Fibroblast of skin of scalp (primary cell): ENCODE measurements at places on chromosomes 1 and 21.
A peak's percentile ranks its signal among the peaks of the same experiment; 100 is the strongest.

DNA sequence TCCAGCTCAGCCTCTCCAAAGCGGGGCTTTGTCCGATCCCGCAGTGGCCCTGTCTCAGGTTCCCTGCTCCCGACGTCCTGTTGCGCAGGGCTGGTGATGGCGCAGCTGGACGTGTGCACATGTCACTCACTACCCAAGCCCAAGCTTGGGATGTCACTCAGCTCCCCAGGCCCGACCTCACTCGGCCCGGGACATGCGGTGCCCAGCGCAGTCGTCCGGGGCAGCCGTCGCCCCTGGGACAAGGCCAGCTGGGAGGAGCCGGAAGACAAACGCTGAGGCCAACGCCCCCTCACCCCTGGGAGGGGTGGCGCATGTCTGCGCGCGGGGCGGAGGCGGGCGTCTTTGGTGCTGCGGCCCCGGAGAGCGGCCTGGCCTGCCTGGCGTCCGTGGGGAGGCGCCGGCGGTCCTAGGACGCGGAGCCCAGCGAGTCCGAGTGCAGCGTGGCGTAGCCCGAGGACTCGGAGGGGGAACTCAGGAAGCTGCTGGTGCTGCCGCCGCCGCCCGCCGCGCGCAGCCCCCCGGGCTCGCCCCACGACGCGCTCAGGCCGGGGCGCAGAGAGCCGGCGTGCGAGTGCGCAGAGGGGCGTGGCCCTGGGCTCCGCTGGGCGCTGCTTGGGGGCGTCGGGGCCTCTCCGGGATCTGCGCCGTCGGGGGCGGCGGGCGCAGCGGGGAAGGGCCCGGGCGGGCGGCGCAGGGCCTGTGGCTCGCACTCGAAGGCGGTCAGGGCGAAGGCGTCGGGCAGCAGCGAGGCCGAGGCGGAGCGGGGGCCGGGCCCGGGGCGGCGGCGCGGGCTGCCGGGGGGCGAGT, 5.2 kb downstream of the HES3 start:
- peak; percentile 20 for DNase-seq

GRCh38 chr21:37509802-37510393, 143.3 kb downstream of the DYRK1A start:
- peak; percentile 58 for DNase-seq

DNA sequence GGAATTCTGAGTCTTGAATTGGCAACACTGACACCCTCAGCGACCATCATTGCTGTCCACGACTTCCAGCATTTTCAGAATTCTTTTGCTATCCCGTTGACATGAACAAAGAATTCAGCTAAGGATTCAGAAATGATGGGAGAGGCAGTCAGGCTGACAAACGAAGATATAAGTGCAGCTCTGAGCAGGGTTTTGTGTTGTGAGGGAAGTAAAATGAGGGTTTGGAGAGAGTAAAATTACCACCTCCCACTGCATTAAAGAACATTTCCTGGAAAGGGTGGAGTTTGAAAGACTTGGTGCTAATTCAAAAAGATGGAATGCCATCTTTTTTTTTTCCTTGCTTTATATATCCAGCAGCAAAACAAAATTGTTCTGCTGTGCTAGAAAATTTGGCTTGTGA, 4.9 kb upstream of the ELK4 start:
- peak; percentile 30 for DNase-seq

DNA sequence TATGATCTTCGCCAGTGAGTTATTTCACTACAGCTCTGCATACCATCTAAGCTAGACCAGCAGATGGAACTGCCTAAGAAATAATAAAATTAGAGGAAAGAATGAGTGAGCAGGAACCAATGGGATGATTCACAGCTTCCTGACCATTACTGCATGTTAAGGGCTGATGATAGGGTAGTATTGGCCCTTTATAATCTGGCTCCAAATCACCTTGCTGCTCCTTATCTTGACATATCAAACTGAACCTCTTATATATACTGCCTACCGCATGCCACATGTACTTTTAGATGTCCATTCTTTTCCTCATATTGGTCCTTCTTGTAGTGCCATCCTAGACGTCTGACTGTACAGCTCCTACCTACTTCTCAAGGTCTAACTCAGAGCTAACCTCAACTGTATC, 524.4 kb downstream of the DPYD start:
- no peak for DNase-seq

GRCh38 chr1:181603735-181604410, 120.6 kb downstream of the CACNA1E start:
- no peak for DNase-seq

DNA sequence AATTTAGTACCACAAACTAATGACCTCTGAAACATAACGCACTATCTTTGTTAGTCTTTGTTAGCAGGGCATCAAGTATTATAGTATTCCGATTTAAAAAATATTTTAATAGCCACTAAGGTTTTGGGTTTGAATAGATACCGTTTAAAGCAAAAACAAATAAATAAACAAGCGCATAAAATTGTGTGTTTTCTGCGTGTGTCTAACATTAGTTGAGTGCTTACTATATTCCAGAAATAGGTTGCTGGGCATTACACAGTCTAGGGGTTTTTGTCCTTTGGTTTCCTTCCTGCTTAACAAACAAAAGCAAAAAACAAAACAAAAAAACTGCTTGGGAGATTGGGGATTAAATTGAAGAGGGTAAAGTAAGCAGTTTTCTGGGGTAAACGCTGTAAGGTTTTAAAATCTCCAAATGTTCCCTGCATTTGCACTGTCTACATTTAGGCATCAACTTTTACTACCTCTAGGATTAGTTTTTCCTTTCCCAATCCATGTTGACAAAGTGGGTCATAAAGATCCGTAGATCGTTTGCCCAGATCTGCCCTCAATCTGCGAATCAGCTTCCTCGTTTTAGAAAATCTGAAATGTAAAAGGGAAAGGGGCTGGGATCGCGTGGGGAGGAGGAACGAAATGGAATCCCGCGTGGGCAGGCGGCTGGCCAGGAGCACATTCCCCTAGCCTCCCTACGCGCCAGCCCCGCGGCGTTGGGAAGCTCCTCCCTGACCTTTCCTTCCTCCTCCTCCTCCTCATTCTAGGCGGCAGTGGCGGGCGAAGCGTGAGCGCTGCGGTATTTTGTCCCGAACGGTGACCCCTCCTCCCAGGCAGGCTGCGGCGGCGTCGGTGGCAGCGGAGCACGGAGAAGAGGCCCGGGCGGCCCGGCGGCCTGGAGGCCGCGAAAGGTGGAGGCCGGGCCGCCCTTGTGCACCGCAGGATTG, at the start of gene KCTD3:
TSS of gene KCTD3 (plus strand) at position 749 of the 935 bp plus-strand sequence. CDS start 382 bp downstream, outside the sequence.
- DNase-seq = peak; percentile 82

DNA sequence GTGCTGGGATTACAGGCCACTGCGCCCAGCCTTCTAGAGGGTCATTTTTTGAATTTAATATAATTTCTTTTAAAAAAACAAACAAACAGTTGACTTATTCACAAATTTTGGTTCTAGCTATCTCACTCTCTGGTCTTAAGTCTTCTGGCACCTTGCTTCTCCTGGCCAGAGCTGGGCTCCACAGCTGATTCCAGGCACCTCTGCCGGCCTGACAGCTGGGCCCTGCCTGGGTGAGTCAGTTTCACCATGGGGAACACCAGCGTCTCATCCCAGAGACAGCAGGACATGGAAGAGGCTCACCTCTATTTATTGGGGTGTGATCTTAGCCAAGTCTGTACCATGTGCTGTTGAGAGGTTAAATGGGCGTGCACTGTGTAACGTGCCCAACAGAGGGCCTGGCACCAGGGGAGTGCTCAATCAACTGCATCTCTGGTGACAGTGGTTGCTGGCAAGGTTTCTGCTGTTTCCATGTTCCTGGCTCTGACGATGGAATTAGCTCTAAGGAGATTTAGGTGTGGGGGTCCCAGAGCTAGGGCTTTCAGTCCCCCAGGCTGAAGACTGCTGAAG, 956 bp downstream of the CPLANE2 start:
- no peak for DNase-seq

DNA sequence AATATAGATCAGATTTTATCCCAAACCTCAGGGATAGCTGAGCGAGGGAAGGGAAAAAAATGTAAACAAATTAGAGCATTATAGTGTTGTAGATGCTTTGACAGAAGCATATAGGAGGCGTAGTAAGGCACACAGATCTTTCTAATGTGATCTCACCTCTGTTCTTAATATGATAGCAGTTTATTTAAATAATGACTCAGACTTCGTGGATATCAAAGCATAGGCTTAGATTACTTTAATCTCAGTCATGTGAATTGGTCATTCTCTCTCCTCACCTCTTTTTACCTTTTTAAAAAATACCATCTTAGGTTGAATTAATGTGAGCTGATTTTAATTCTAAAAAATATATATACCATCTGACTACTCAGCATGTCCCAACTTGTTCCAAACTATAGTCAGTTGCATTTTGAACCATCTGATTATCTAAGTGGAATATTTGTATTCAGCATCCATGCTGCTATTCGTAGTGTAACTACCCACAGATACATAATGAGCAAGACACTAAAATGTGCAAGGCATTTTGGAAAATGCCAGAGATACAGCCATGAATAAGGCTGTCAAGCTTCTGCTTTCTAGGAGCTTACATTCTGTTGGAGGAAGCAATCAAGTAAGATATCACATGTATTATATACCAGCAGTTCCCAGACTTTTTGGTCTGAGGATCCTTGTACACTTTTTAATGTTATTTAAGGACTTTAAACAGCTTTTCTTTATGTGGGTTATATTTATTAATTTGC, 76.7 kb downstream of the OSBPL9 start:
- peak; percentile 54 for DNase-seq

DNA sequence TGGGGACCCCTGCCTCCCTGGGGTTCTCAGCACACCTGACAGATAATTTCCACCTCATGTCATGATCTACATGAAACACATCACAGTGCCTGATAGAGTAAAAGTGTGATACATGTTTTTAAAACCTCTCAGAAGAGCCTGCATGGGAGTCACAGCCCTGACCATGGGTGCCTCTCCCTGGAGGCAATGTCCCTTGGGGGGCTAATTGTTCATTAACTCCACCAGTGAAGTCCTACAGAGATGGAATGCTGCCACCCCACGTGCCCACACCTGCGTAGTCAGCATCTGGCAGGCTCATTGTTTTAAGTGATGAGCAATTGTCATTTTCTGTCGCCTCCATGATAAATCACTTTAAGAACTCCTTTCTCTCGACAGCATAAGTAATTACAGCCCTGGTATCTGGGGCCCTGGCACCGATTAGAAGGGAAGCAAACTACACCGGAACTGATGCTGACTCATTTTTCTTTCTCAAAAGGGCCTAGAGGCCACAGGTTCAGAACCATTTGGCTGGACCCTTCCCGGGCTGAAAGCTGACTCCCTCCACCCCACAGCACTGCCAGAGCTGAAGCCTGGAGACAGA, 109.6 kb upstream of the GJB5 start:
- DNase-seq = no peak

DNA sequence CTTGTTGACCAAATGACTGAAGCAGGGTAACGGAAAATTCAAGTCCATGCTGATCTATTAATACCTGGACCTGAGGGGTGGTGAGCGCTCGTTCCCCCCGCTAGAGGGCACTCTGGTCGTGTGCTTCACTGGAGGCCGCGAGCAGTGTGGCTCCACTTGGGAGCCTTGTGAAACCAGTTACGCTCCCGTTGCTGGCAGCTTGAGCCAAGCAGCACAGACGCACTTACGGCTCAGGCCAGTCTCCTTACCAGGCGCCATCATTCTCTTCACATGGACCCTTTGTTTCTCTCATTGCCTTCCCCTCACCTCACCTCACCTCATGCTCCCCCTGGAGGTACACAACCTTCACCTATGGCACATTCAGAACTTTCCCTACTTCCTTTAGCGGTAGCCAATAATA, 49.7 kb upstream of the TSPAN2 start:
- DNase-seq = peak; percentile 95

GRCh38 chr1:116586741-116587143, 15.9 kb upstream of the CD58 start:
- no peak for DNase-seq

GRCh38 chr1:23801338-23801748, 789 bp upstream of the GALE start:
- DNase-seq = no peak
